Kidney epithelial cell (primary cell): ENCODE measurements at places on chromosomes 13 and 19. TPM values are rescaled to one million over a fixed set of nuclear protein-coding genes. Genes with fewer than 3 reads are reported as not detected.

GRCh38 chr13:86554066-86554465 lies 754.8 kb upstream of the SLITRK6 start:
- DNase-seq = no peak

- DNase-seq = no peak
These were observed 859.0 kb upstream of the SLITRK1 start for GRCh38 chr13:84741253-84741652.

- peak; percentile 51 for DNase-seq
These were observed 373.5 kb downstream of the KCTD12 start for GRCh38 chr13:76512721-76513145.

DNA sequence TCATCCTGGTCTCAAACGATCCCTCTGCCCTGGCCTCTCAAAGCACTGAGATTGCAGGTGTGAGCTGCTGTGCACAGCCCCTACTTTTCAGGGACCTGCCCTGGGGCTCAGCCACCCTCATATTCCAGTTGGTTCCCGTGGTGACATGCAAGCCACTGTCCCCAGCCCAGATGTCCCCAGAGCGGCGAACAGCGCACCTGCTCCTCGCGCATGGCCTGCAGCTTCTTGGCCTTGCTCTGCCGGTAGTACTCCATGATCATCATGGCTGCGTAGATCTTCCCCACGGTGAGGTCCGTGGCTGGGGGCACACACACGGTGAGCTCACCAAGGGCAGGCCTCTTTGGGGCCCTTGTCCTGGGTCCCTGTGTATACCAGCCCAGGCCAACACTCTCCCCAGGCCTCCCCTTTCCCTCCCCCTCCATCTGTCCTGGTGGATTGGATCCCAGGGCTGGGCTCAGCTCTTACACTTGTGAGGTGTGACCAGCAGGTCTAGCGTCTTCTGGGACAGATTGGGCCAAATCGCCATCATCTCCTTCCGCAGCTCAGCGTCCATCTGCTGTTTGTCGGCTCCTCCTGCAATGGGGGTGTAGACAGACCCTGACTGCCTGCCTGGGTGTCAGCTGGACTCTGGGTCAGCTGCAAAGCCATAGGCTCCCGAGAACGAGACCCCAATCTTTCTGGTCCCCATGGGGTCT lies 64.0 kb downstream of the IER2 start:
- no peak for DNase-seq

DNA sequence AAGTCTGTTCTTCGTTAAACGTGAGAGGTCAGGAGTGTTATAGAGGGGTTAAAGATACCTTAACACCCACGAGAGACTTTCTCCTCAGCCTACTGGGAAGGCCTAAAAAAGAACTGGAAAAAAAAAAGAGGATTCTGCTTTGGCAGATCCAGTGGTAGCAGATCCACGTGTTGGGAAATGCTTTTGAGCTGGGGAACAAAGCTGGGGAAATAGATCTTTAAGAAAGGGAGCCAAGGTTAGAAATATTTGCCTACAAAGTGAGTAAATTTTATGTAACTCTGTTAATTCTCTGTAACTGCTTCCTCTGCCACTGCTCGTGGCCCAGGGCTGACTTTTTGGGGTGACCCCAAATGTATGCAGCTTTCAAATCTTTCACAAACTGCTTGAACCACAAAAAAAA lies 11.7 kb downstream of the RFX2 start:
- no peak for DNase-seq

DNA sequence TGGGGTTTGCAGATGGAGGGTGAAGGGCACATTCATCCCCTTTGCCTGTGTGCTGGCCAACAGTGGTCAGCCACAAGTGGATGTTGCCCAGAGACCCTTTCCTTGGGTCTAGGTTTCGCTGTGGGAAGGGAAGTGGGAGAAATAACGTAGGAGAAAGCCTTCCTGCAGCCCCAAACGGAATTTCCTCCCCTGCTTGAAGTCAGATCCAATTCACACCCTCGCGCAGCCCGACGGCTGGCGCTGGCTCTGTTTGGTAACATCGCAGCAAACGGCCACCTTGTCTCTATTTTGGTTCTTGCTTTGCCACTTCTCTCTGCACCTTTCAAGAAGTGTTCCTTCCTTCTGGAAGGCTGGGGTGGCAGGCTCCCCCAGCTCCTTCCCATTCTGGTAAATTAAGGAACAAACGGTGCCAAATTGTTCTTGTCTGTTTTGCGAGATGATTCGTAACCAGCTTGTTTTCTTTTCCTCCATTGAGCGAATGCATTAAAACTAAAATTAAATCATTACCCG lies 45.4 kb downstream of the CHST8 start:
- DNase-seq = no peak

DNA sequence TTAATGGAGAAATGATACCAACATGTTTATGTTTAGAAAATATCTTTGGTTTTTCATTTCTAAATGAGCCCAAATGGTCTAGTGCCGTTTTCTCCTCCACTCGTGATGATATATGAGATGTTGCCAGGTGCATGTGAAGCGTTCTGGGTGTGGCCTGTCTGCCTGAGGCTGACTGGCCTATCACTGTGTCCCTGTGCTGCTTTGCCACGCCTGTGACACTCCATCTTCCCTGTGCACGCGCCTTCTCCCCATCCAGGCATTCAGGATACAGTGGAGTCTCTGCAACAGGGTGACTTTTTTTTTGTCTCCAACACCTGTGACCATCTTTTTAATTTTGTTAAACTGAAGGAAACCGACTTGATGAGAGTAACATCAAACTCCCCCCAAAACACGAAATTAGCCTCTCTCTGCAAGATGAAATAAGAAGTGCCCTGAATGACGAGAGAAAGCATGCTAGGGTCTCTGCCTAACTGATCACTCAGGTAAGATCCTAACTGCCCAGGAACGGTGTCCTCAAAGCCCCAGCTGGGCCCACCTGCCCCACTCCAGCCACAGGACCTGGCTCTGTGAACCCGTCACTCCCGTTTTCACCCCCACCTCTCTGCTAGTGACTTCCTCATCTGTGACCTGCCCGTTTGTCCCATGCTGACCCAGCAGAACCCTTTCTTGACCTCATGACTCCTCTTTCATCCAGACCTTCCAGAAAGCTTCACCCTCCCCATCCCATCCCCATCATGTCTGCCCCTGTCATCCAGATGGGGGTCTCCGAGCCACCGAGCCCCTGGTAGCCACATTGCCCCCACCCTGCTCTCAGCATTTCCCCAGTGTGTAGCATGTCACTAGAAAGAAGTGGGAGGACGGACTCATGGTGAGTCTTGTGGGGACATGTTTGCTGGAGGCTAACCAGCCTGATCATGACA lies 33.2 kb upstream of the TFDP1 start:
- no peak for DNase-seq

- DNase-seq = no peak
These were observed 47.5 kb upstream of the ZNF43 start for GRCh38 chr19:21883516-21883915.

DNA sequence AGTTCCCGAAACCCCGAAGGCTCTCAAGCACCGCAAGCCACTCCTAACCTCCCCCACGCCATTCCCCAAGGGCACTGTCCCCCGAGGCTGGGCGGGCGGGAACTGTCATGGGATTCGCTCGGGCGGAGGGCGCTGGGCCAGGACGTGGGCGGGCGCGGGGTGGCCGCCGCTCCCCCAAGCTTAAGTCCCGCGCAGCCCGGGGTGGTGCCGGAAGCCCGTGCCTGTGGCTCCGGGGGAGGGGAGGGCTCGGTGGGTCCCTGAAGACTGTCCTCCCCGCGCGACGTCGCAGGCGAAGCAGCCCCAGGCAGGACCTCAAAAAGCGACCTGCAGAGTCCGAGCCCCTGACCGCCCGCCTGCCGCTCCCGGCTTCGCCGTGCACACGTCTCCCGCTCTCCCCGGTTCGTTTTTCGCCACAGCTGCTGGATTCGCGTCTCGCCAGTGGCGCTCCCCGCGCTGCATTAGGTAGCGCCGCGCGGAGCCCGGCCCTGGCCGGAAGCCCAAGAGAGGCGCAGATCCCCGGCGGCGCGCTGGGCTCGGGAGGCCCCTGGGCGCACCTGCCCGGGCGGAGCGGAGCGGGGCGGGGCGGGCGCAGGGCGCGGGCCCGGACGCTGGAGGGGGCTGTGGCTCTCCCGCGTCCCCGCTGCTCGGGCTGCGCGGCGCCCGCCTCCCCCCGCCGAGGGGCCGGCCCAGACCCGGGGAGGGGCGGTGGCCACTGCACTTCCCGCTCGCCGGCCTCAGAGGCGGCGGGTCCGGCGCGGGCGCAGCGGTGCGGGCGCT lies at the start of gene FARP1:
TSS of gene FARP1 (plus strand) at position 715 of the 777 bp plus-strand sequence. CDS start 70,149 bp downstream, outside the sequence.
- DNase-seq = no peak

The TNNT1 gene
- 5.8 and 7.1 TPM in 2 replicates for total RNA-seq

The SIGLEC12 gene
- total RNA-seq = 1.4 TPM in 1 of 2 replicates, not detected in the other

The DACT3 gene
- total RNA-seq = 0.14 and 0.33 TPM in 2 replicates

The ADGRL1 gene
- total RNA-seq = 15.0 and 20.6 TPM in 2 replicates
